ENCODE measurements at places on chromosomes 7 and 10.

- no peak for DNase-seq
Measured at GRCh38 chr7:85775431-85775830, 588.6 kb upstream of the SEMA3D start.

DNA sequence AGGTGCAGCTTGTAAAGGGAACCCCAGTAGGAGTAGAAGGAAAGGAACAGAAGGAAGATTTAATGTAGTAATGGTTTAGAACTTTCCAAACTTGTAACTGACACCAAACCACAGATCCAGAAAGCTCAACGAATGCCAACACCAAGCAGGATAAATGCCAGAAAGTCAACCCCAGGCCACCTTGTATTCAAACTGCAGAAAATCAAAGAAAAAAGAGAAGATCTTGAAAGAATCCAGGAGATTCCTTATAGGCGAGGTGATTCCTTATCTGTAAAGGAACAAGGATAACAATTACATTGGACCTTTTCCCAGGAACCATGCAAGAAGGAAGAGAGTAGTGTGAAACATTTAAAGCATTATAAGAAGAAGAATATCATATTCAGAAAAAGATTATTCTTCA lies 93.6 kb downstream of the NKX6-2 start:
- no peak for DNase-seq

GRCh38 chr7:106206826-106207541 lies 77.8 kb downstream of the NAMPT start:
- no peak for DNase-seq

DNA sequence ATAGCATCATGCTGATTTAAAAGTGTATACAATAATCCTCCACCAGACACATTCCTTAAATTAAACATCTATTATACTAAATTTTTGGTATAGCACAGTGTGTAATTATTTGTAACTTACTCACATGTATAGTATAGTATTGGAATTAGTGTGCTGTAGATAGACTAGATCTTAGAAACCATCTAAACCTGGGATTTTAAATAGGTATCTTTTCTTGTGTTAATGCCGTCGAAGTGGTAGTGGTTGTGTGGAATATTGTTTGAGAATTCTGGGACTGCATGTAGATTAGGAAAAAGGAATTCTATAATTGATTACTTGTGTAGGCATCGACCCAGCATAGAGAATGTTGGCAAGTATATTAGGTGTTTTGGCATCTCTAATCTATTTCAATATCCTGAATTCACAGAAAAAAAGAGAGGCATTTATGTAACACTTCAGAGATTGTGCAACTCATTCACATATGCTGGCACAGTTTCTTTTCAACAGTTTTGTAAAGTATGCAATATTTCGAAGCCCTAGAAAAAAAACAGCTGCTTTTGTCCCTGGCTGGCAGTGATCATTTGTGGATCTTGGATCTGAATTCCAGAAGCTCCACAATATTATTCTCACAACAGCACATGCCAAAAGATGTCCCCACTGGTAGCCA lies 145.5 kb upstream of the AGR3 start:
- DNase-seq: no peak

GRCh38 chr10:112039823-112040222 lies 143.7 kb downstream of the GPAM start:
- DNase-seq: no peak

DNA sequence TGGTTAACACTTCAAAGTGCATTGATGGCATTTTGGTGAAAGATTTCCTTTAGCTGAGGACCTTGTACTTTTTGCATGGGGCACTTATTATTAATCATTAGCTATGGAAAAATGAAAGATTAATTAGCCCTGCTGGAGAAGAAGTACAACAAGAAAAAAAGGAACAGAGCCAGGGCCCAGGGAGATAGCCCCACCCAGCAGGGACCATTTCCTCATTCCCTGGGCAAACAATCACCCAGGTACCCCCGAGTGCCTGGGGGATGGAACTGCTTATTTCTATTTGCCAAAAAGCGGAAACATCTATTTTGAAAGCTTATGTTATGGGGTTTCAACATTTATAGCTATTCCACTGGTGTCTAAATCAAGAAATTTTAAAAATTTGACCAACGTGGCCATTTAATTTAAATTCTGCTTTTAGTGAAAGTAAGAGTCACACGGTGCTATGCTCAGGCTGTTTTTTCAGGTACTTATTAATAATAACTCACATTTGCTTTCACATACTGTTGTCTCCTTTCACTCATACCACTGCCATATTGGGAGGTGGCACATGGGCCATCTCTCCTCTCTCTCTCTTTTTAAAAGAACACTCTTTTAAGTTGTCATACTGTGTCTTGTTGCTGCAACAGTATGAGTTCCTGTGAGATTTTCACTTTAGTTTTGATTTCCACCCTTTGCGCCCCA lies 143.6 kb upstream of the KIF5B start:
- no peak for DNase-seq

GRCh38 chr10:23293973-23294590 lies 50.5 kb downstream of the C10orf67 start:
- DNase-seq: no peak

Data from SW 1271 (cell line).